HS-5 (cell line): ENCODE measurements at places on chromosomes 1 and 21.

DNA sequence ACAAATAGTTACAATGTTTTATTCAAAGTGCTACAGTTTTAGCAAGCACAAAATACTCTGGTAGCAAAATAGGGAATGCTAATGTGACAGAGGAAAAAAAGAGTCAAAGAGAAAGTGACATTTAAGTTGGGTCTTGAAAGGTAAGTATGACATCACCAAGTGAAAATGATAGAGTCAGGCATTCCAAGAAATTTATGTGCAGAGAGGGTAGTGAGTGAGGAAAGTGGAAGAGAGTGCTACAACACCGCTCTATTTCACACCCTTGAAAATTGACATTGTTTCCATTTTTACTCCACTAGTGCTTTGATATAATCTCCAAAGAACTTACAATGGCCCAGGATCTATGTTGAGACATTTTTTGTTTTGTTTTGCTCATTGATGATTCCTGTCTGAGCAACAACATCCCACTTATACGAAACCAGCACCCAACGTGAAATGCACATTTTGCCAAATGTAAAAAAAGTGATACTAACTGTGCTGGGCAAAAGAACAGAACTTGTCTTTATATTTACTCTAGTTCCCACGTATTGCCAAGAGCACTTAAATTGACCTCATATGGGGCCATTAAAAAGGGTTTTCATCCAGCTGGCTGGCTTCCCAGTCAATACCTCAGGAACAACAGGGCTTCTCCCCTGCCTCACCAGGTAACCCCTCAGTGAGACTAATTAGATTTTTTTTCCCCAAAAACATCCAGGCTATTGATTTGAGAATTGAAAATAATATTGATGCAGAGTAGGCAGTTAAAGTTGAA, 206.3 kb upstream of the NR5A2 start:
- no peak for DNase-seq

GRCh38 chr1:171366085-171366484, 52.1 kb downstream of the FMO4 start:
- DNase-seq = no peak

DNA sequence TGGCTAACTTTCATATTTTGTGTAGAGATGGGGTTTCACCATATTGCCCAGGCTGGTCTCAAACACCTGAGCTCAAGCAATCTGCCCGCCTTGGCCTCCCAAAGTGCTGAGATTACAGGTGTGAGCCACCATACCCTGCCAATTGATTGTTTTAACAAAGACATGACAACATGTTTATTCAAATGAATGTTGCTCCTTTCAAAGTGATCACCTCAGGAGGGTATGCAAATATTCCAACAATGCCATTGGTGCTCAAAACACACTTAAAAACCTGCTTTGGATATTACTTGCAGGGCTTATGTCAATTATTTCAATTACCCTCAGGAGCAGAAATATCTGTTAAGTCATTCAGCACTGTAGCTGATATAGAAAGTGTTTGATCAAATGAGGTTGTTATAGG, 7.9 kb downstream of the LAX1 start:
- DNase-seq = no peak

GRCh38 chr1:162161916-162162550, 92.5 kb downstream of the NOS1AP start:
- no peak for DNase-seq

GRCh38 chr1:89170170-89171066, 5.4 kb downstream of the GBP7 start:
- no peak for DNase-seq

- DNase-seq = no peak
Measured at GRCh38 chr1:235421751-235422150, 54.5 kb downstream of the TBCE start.

GRCh38 chr1:21623410-21623961, 45.7 kb downstream of the RAP1GAP start:
- no peak for DNase-seq

DNA sequence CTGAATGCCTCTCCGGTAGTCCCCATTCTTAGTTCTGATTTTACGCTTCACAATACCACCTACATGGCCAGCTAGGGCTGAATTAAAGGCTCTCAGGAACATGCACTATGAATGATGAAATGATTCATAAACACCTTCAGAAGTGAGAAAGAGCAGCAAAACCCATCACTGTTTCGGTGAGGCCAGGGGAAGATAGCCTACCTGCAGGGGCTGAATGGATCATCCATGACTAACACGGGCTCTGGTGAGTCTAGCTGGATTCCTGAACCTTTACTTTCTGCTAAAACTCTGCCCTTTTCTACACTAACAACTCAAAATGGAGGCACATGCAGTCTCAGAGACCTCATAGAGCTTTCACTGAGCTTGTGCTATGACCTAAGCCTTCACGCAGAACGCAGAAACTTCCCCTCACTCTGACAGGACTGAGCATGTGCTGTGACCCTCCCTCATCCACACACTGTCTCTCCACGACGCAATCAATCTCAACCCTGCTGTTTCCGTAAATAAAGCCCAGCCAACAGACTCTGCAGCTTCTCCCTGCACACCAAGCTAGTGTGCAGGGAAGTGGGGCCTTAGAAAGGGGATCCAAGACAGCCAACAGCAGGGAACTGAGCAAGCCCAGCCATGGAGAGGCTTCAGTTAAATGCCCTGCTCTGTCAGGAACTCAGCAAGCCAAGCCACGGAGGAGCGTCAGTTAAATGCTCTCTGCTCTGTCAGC, 207.8 kb downstream of the SLC45A1 start:
- peak; percentile 50 for DNase-seq

DNA sequence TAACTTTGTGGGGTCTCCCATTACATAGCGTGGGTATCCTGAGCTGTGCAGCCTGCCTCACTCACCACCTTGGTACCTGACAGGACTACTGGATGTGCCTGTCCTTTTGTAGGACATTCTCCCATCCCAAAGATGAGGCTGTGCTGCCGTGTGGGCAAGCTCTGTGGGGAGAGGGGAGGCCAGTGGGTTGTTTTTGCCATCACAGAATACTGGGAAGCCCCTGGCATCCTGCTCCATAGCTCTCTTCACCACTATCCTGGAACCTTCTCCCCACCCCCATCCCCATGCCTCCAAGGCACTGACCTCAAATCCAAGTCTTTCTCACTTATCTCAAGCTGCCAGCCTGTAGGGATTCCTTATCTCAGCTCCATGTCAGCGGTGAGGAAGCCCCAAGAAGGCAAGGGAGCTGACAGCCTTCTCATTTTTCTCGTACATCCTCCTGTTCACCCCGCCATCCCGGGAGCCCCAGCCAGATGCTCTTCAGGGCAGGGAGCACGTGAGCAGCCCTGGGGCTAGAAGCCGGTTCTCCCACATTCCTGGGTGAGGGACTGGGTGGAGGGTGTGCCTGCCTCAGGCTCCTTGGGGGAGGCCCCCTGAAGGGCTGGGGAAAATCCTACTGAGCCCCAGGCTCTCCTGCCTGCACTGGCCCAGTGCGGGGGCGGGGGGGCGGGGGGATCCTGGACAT, 2.4 kb upstream of the ELF3 start:
- DNase-seq = no peak

DNA sequence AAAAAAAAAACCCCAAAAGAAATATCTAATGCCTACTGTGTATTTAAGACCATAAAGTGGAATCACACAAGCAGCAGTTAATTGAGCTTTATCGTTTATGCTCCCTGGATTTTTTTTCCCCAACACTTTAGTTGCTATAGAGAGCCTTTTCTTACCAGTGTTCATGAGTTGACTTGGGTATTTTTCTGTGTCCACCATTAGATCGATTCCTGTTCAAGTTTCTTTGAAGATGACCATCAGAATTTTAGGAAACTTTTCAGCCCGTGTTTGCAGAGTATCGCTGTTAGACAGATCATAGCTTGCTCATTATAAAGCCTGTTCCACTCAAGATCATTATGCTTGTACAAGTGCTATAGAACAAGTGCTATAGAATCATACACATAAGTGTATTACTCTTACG, 1.5 kb downstream of the RALGPS2 start:
- no peak for DNase-seq

DNA sequence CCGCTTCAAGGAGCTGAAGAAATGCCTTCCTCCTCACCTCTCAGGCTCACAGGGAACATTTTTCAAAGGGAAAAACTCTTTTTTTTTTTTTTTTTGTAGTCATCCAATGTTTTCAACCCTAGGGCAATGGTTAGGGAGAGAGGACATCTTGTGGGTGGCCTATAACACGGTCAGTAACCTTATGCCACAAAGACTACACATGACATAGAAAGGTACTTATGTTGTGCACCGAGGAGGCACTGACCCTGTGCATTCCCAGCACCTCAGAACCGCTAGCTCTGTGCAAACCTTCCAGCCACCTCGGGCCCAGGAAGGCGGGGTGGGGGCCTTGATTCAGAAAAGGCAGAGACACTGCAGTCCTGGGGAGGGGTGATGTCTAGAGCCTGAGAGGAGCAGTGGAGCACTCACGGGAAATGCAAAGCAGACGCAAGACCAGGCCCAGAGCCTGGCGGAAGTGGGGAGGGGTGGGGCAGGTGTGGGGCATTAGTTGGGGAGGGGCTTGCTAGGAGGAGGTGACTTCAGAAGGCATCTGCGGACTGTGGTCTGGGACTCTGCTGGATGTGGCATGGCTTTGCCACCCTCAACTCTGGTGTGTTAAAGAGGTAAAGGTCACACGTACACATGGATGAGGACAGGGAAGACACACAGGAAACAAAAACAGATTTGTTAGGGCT, 68.6 kb downstream of the MDM4 start:
- no peak for DNase-seq

DNA sequence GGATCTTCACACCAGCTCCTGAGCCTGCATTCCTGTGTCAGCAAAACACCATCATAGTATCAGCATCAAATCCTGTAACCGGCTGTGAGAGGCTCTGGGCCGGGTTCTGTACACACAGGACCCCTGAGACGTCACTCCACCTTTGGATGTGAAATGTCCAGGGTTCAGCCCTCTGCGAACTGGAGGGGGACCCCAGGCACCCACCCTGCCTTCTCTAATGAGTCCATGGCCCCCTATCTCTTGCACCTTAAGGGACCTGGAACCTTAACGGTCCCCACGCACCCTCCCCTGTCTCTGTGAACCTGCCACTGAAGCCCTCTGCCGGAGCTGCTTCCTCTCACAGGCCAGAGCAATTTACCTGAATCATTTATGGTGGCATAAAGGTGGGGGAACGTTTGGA, 257.8 kb downstream of the NPHP4 start:
- DNase-seq = no peak

- no peak for DNase-seq
Measured at GRCh38 chr1:107225706-107226105, 84.9 kb downstream of the NTNG1 start.

DNA sequence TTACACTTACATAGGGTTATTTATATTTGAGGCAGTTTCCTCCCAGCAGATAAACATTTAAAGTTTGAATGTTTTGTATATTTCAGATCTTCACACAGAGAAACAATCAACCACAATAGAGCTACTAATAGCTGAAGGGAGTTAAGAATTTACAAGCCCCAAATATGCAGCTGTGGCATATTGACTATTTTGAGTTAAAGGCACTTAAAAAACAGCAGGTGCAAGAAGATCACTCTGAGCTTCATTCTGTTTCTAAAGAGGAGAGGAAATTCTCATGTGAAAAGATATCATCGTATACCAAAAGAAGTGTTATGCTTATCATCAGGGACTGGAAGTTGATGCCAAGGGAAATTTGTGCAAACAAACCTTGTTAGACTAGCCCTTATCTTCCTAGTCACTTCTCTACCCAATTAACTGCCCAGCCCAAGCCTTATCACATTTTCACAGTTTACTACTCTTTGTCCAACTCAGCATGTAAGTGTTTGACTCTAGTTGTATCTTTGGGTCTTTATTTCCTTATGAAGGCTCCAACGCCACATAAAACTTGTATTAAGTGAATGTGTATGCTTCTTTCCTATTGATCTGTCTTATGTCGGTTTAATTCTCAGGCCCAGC, 66.3 kb upstream of the COG2 start:
- no peak for DNase-seq

DNA sequence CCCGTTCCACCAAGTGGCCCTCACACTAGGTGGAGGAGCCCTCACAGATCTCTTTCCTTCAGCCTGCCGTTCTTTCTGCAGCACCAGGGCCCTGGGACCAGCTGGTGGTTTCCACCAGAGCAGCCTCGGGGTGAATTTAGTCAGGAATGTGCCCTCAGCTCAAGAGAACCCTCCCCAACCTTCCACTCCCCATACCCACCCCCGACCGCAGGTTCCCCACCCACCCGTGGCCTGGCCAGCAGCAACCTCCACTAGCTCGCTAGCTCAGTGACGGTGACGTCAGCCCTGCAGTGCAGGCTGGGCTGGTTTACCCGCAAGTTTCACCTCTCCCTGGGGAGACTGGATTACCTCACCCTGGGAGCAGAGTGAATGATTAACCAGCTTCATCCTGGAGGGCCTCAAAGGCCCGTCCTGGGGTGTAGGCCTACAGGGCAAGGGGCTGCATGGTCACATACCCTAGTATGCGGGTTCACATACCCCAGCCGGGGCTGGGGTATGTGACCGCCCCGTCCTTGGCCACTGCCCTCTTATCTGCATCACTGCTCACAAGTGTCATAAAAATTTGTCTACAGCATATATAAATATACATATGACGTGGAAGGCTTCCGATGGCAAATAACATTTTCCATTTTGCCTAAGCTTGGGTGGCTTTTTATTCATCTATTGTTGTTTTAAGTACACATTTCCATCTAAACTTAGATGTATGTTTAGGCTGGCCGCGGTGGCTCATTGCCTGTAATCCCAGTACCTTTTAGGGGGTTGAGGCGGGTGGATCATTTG, 24.5 kb downstream of the ELF3 start:
- peak; percentile 78 for DNase-seq

GRCh38 chr1:244056577-244056976, 5.5 kb downstream of the ZBTB18 start:
- DNase-seq = no peak

DNA sequence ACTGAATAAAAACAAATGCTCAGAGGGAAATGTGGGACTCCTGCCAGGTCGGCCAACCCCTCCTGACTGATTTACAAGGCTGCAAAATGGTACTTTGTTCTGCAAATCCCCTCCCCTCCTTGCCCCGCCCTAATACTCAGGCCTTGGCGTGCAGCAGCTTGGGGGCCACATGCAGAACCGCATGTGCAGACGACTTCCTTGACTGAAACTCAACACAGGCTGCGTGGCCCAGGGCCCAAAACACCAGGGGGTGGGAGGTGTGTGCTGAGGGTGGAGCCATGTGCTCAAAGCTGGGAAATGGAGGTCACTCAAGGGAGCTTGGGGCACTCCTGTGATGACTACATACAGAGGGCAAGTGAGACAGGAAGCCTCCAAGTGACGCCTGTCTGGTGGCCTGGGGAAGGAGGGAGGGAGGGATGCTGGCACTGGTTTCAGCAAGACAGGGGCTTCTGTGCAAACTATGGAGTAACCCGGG, 87.2 kb downstream of the MRPL37 start:
- DNase-seq = no peak

DNA sequence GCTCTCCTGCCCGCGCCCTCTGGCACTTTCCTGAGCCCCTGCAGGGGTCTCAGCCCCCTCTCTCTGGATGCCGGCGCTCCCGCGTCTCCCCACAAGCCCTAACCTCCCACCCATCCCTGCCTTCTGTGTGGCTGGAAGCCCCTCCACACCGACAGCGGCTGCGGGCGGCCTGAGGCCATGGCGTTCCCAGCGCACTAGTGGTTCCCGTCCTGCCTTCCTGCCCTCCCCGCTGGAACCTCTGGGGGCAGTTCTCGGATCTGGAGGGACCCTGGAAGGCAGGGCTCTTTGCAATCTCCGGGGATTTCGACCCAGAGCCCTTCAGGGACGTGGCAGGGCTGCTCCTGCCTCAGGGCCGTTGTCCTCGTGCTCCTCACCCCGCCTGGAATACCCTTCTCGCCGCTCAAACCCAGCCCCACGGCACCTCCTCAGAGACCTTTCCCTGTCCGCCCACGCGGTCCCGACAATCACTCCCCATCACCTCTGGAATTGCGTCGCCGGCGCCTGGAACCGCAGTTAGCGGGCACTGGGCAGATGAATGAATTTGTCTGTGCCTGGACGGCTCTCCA, 493 bp upstream of the ESPN start:
- DNase-seq = no peak
